ENCODE measurements at places on chromosomes 2 and 18. TPM values are rescaled to one million over a fixed set of nuclear protein-coding genes. Genes with fewer than 3 reads are reported as not detected.
A peak's percentile ranks its signal among the peaks of the same experiment; 100 is the strongest.

The PCARE gene
- polyA plus RNA-seq, result not detected

The STARD6 gene
- not detected for polyA plus RNA-seq

The INO80C gene
- polyA plus RNA-seq, result 36.3 TPM

The SALL3 gene
- not detected for polyA plus RNA-seq

The STEAP3 gene
- polyA plus RNA-seq, result 0.77 TPM

The SLC30A3 gene
- not detected for polyA plus RNA-seq

The SERTAD2 gene
- 14.0 TPM for polyA plus RNA-seq

The COL6A3 gene
- not detected for polyA plus RNA-seq

The LIPG gene
- polyA plus RNA-seq, result not detected

DNA sequence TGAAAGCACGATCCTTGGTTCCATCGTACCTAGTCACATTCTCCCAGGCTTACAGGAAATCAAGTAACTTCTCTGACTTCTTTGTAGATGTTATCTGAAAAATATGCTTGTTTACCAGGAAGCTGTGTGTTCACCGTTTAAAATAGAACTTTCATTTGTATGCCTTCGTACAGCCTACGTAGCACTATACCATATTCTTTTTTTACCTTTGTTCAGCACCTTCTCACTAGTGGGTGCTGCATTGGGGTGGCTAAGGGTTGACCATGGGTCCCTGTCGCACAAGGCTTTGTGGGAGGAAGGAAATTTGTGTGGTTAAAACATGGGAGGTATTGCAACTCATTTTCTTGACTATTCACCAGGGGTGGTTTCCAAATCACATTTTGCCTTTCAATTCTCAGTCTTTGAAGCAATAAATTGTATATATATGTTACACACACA lies 16.6 kb downstream of the MALT1 start:
- peaks cover 31% of the 10 kb centered on the region for H3K4me1 ChIP-seq
- peaks cover 23% of the 10 kb centered on the region for H3K36me3 ChIP-seq
- H3K4me3 ChIP-seq, result peak overlapping the region; percentile 11
- H3K27me3 ChIP-seq, result no peaks in the 10 kb centered on the region
- H3K27ac ChIP-seq, result peak overlapping the region; percentile 87

DNA sequence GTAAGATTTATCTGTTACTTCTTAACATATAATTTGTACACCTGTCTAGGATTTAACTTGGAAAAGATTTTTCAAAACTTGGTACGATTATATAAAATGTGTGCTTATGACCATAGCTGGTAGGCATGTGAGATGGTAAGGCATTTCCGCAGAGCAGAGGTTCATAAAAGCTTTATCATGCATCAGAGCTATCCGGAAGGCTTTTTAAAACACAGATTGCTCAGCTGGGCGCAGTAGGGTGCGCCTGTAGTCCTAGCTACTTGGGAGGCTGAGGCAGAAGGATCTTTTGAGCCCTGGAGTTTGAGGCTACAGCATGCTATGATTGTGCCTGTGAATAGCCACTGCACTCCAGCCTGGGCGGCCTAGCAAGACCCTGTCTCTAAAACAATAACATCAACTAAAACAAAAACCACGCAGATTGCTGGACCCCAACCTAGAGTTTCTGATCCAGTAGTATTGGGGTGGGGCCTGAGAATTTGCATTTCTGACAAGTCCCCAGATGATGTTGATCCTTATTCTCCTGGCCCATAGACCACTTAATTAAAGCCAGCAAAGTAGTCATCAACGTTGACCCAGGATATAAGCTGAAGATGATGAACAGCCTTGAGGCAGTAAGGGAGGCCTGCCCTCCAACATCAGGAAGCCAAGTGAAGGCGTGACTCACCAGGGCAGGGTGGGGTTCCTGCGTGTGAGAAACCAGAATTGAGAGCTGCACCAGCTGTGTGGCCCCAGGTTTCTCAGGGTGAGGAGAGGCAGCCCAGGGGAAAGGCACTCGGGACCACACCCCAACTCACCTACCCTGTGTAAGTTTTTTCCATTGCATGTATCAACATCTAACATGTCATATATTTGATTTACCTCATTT lies 21.6 kb upstream of the SLC20A1 start:
- no peaks in the 10 kb centered on the region for H3K4me1 ChIP-seq
- no peak overlapping the region for H3K4me3 ChIP-seq
- DNase-seq, result no peak
- H3K27ac ChIP-seq, result no peak overlapping the region
- no peaks in the 10 kb centered on the region for H3K36me3 ChIP-seq
- H3K27me3 ChIP-seq, result peaks cover 4% of the 10 kb centered on the region

DNA sequence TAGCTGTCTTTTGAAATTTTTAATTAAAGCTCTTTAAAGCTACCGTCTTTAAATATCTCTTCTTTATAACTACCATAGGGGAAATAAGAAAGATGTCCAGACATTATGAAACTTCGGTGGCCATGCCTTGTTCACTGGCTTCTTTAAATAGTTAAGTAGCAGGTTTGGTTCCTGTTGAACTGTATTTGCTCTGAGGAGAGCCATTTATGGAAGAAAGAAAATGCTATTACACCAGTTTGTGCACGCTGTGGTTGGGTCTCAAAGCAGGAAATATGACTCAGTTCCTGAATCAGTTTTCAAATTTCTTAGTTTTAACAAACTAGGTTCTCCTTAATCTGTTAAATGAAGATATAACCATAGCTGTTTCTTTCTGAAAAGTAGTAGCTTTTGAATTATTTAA lies 12.2 kb downstream of the ARPC2 start:
- DNase-seq, result no peak
- H3K4me3 ChIP-seq, result peak overlapping the region; percentile 36
- H3K36me3 ChIP-seq, result peaks cover 36% of the 10 kb centered on the region
- peaks cover 43% of the 10 kb centered on the region for H3K4me1 ChIP-seq
- no peaks in the 10 kb centered on the region for H3K27me3 ChIP-seq

DNA sequence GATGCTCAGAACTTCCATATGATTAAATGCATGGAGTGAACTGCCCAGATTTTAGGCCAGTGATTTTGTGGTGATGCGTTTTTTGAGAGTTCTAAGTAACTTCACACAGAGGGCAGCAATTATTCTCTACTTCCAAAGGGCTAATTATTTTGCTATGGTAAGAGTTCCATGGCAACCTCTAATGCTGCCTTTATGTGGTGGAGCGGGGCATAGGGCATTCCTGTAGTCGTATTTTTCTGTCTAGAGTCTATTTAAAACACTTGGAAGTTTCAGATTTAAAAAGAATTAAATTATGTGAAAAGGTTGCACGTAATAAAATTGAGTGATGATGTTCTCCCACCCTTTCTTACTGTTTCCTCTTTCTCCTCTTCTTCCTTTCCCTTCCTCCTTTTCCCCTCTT lies 63.9 kb upstream of the EML6 start:
- DNase-seq, result no peak
- no peak overlapping the region for H3K27ac ChIP-seq
- H3K4me1 ChIP-seq, result no peaks in the 10 kb centered on the region

GRCh38 chr2:20135631-20136050 lies 84.2 kb upstream of the LAPTM4A start:
- H3K36me3 ChIP-seq, result no peaks in the 10 kb centered on the region
- no peaks in the 10 kb centered on the region for H3K4me1 ChIP-seq
- no peak overlapping the region for H3K4me3 ChIP-seq
- DNase-seq, result no peak

DNA sequence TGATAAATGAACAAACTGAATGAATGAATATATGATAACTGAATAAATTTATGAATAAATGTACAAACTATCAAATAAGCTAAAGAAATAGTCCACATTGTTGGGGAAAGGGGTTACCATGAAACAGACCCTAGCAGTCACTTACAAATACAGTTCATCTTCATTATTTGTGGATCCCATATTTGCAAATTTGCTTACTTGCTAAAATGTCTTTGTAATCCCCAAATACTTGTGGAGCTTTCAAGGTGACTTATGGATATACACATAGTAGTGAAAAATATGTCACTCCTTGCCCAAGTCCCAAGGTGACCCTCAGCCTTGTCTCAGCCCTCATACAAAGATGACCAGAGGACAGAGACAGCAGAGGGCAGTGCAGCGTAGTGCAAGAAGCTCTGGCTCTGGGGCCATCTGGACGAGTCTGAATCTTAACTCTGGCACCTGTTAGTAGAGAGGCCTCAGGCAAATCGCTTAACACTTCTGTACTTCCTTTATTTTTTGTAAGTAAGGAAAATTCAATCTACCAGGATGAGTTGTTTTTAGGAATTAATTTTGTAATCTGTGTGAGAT lies 3.1 kb downstream of the PAIP2B start:
- peaks cover 5% of the 10 kb centered on the region for H3K36me3 ChIP-seq
- H3K27me3 ChIP-seq, result no peaks in the 10 kb centered on the region
- no peak overlapping the region for H3K27ac ChIP-seq

DNA sequence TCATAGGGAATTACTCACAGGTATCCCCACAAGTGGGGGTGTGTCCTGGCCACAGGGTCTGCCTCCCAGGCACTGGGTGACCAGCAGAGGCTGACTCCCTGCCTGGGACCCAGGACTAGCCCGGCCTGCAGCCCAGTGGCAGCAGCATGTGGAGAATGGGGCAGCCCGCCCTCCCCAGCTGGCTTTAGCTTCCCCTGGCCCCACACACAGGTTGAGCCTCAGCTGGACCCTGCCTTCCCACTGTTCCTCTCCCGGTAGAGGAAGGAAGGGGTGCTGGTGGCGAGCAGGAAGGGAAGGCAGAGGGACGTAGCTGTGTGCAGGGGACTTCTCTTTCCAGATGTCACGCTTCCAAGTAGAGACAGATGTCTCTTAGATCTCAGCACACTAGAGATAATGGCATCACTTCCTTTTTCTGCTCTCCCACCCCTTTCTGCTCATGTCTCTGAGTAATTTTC lies 51.4 kb downstream of the EMILIN2 start:
- DNase-seq, result no peak
- no peaks in the 10 kb centered on the region for H3K36me3 ChIP-seq
- H3K27ac ChIP-seq, result no peak overlapping the region
- H3K27me3 ChIP-seq, result no peaks in the 10 kb centered on the region
- peaks cover 6% of the 10 kb centered on the region for H3K4me1 ChIP-seq
- no peak overlapping the region for H3K4me3 ChIP-seq

- H3K4me1 ChIP-seq, result peaks cover 64% of the 10 kb centered on the region
- peak overlapping the region; percentile 61 for H3K27ac ChIP-seq
- DNase-seq, result no peak
These were observed 51.0 kb downstream of the ANKRD44 start for GRCh38 chr2:197259470-197259999.

DNA sequence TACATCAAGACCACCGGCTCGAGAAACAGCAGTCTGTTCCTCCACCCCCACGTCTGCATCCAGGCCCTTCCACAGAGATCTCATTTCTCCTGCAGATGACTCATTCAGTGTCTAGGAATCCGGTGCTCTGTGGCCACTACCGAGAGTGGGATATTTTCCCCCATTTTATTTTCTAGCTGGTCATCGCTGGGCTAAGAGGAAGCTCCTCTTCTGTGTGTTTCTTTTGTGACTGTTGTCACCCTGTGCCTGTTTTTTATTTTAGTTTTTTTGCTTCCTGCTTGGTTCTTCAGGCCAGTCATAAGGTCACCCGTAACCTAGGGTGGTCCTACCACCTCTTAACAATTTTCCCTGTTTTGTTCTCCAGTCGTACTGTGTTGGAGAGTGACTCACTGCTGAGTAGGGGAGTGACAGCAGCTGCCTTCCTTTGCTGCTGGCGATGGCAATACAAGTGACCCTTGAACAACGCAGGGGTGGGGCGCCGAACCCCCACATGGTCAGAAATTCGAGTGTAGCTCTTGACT lies 6.7 kb downstream of the RAMP1 start:
- H3K27me3 ChIP-seq, result peaks cover 17% of the 10 kb centered on the region
- peaks cover 9% of the 10 kb centered on the region for H3K4me1 ChIP-seq
- no peak overlapping the region for H3K27ac ChIP-seq
- H3K36me3 ChIP-seq, result no peaks in the 10 kb centered on the region
- DNase-seq, result no peak

DNA sequence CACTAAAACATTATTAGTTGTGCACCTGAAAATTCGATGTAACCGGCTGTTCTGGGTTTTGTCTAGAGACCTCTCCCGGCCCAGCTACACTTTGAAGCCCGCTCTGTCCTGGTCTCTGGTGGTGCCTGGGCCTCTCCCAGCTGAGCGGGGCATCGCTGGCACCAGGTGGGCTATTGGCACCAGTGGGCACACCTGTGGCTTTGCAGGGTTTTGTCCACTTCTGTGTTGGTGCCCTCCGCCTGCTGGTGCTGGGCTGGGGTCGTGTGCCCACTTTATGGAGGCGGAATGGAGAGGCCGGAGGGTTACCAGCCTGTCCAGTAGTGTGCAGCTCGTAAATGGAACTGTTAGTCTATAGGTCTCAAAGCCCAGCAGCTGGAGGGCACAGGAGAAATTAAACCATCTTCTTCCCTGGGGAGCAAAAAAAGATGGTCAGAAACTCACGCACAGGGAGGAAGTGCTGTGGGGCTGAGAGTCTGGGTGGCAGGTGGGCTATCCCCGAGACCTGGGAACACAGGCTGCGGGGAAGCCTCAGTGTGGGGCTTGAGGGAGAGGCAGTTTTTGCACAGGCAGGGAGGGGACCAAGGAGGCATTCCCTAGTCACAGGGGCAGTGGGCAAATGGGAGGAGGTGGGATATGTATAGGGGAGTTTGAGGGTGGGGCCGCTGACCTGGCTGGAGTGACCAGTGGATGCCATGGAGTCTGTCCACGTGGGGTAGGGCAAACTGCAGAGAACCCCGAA lies 30.4 kb downstream of the SH3BP4 start:
- no peak overlapping the region for H3K4me3 ChIP-seq
- peaks cover 18% of the 10 kb centered on the region for H3K27me3 ChIP-seq
- no peaks in the 10 kb centered on the region for H3K36me3 ChIP-seq

DNA sequence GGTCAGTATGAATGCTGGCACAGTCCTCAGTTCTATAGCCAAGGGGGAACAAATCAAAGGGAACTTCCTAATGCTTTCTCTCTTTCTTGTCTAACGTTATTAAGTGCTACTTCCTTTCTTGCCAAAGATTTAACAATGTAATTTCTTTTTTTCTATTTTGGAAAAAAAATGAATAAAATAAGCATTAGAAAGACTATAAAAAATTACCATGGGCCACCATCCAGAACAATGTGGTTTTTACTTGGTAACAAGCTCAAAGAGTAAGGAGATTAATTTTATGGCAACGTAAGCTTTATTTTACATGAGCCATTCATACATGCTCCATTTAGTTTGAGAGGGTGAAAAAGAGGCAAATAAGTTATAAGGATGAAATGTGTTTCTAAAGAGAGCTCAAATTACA lies 40.1 kb downstream of the SERPINE2 start:
- H3K4me3 ChIP-seq, result no peak overlapping the region
- H3K4me1 ChIP-seq, result no peaks in the 10 kb centered on the region
- DNase-seq, result no peak
- H3K27me3 ChIP-seq, result no peaks in the 10 kb centered on the region

DNA sequence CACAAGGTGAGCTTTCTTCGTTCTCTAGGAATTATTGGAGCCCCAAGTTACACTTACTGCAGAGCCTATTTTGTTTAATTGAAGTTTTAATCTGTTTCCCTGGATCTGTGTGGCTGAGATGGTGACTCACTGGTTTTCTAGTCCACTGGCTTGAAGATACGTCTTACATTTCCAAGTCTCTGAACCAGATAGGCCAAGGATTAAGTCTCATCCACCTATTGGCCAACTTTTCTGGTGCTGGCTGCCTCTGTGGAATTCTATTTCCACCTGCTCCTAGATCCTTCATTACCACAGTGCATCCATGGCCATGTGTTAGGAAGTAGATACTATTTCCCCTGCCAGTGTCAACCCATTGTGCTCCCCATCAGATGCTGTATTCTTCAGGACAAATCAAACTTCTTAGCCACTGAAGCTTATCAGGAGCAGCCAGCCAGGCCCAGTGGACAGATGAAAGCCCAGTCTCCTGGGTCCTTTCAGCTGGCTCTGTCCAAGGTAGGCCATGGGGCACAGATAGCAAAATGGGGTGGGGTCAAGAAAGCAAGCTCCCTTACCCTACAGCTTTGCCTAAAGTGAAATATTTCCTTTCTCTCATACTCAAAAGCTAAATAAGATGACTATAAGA lies 198.8 kb upstream of the TCF4 start:
- H3K27me3 ChIP-seq, result peaks cover 7% of the 10 kb centered on the region
- H3K4me1 ChIP-seq, result peaks cover 4% of the 10 kb centered on the region

All from naive B cell (primary cell).